Dermis blood vessel endothelial cell (primary cell): ENCODE measurements at places on chromosomes 1 and 21. TPM values are rescaled to one million over a fixed set of nuclear protein-coding genes. Genes with fewer than 3 reads are reported as not detected.

The HPCAL4 gene
- total RNA-seq: under 0.01 TPM in 1 of 2 replicates, not detected in the other

The RNU1-3 gene
- under 0.01 TPM in 2 replicates for total RNA-seq

The PRAMEF11 gene
- total RNA-seq: not detected in 2 replicates

The GREM2 gene
- not detected in 2 replicates for total RNA-seq

The NOTCH2 gene
- total RNA-seq: 5.1 and 12.8 TPM in 2 replicates

The RASSF5 gene
- 0.33 and 0.51 TPM in 2 replicates for total RNA-seq
